ENCODE measurements at places on chromosomes 16 and 17. TPM values are rescaled to one million over a fixed set of nuclear protein-coding genes. Genes with fewer than 3 reads are reported as not detected.

The CTF1 gene
- 0.68 TPM for total RNA-seq

The NUPR1 gene
- total RNA-seq, result not detected

The P2RX1 gene
- 3.3 TPM for total RNA-seq

The CTRL gene
- total RNA-seq, result 4.0 TPM

The RNF222 gene
- total RNA-seq, result 0.15 TPM

The NPIPA8 gene
- total RNA-seq, result 18.5 TPM

The GRB7 gene
- not detected for total RNA-seq

The PKD1 gene
- 129 TPM for total RNA-seq

The NPEPPS gene
- total RNA-seq, result 124 TPM

The TP53TG3B gene
- not detected for total RNA-seq

The SSTR5 gene
- total RNA-seq, result not detected

The ST6GALNAC1 gene
- not detected for total RNA-seq

DNA sequence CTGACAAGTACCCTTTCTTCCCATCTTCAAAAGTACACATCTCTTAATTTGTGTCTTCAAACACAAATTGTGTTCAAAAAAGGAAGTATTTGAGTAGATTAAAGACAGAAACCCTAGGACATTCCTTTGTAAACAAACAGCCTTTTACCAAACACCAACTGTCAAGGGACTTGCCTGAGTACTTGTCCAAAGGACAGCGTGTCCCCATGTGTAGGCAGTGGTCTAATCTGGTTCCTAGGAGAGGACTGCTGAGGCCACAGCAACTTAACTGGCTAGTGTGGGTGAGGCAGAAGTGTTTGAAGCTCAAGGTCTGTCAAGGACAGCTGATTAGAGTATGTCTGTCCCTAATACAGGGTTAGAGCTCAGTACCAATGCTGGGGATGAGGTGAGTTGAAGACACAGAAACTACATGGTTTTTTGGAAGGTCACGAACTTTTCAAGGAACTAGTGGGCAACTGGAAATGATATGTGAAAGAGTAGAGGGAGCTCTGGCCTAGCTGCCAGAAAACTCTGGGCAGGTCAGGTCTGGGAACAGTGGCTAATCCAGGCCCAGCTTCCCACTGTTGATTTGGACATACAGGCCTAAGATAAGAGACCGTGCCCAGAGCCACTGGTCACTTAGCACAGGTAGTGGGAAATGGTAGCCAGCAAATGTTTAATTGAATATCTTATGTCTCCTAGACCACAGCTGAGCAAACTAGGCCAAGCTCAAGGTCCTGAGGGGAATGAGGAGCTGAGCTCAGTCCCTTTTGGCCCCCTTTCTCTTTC lies 10.1 kb downstream of the HMOX2 start:
- DNase-seq, result no peak

GRCh38 chr17:49521471-49522356 lies 26.6 kb downstream of the NGFR start:
- no peak for DNase-seq

DNA sequence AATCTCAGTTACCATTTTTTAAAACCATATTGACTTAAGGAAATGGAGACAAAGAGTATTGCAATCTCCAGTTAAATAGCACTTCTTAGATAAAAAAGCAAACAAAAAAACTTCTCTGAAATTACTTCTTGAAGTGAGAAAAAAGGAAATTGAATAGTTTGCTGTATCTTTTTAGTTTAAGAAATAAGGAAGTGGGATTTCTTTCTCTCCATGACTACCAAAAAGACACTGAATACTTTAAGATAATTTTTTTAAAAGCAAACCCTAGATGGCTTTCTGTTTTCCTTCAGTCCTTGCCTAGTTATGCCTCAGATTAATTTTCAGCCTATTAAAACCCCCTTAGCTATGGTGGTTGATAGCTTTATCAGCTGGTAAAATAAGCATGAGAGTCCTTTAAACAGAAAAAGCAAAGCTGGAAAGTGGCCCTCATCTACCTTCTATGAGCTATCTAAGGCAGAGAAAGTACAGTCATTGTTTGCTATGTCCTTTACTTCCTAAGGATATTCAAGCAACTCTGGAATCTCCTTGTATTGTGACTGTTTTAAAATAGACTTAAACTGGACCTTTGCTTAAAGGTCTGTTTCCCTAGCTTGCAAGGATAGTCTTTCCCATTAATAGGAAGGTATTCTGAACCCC lies 28.6 kb downstream of the TPPP3 start:
- no peak for DNase-seq

- DNase-seq, result no peak
Measured at GRCh38 chr16:85392756-85393673, 220.1 kb upstream of the GSE1 start.

GRCh38 chr16:82748026-82748425 lies 121.3 kb downstream of the CDH13 start:
- no peak for DNase-seq

DNA sequence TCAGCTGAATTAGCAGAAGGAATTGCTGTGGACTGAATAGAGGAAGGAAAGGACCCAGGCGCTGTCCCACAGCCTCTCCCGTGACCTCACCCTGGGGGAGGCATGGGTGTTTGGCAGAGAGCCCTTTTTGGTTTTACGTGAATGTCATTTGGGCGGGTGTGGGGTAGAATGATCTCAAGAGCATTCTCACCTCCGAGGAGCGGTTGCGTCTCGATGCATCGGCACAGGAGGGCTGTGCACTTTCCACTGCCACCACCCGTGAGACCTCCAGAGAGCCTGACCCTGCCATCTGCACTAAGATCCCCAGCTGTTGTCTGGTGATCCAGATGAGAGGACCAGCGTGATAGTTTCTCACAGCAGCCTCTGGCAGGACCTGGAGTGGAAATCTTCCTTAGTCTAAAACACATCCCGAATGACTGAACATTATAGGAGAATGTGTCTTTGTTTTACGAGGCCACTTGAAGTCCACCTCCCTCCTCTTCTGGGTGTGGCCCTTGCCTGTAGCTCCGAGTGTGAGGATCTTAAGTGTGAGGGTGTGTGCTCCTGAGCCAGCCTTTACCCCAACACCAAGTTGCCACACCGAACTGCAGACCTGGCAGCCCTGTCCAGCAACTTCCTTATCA lies 29.3 kb downstream of the FOXK2 start:
- DNase-seq, result no peak

GRCh38 chr17:74214484-74215341 lies 1.3 kb downstream of the TTYH2 start:
- DNase-seq, result no peak

- DNase-seq, result no peak
Measured at GRCh38 chr17:56011406-56012131, 141.7 kb upstream of the ANKFN1 start.

DNA sequence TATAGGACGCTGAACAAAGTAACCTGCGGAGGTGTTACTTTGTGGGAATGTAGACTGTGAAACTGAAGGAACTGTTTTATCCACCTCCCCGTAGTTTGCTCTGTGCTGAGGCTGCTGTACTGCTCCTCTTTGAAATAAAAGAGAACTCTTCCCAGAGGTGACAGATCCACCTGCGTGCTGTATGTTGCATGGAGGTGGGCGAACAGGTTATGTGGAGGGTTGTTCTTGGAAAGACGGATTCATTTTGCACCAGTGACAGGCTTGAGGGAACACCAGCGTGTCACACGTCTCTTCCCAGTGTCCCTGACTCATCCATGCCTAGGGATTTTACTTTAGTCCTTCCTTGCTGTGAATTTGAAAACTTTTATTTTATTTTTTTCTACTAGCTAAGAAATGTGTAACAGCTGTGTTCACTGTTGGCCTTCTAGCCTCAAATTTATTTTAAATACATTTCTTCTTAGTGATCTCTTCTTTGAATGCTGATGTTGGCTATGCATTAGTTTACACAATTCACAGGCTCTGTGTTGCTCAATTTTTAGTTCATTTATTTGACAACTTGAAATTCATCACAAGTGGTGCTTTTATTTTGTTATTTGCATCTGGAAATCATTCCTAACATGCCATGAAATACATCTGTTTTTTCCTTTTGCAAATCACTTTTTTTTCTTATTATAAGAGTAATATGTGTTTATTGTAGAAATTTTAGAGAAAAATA lies 512.4 kb downstream of the CDH13 start:
- DNase-seq, result no peak

- peak; percentile 33 for DNase-seq
Measured at GRCh38 chr16:8953064-8953463, 10.6 kb downstream of the USP7 start.

- DNase-seq, result no peak
Measured at GRCh38 chr17:17492571-17492970, 3.6 kb downstream of the RASD1 start.

DNA sequence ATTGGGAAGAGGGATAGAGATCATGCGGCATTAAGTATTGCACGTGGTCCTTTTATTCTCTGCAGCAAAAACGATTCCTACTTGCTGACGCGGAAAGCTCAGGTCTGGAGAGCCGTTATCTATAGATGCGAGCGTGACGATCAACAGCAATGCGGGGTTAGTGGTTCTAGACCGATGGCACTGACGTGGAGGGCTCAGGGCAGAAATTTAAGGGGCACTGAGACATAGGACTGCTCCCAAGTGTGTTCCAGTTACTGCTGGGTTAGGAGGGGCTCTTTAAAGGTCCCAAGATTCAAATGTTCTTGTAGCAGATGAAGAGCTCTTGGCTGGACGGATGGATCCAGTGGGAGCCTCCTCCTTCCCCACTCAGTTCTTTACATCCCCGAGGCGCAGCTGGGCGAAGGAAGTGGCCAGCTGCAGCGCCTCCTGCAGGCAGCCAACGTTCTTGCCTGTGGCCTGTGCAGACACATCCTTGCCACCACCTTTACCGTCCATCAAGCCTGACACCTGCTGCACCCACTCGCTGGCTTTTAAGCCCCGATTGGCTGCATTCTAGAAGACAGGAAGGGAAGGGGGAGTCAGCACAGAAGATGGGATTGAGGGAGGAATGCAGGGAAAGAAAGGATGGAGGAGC lies 732 bp upstream of the EXOSC6 start:
- peak; percentile 13 for DNase-seq

GRCh38 chr17:53626286-53626685 lies 196.4 kb upstream of the KIF2B start:
- DNase-seq, result no peak

GRCh38 chr16:55058576-55058975 lies 127.9 kb downstream of the IRX5 start:
- DNase-seq, result no peak

DNA sequence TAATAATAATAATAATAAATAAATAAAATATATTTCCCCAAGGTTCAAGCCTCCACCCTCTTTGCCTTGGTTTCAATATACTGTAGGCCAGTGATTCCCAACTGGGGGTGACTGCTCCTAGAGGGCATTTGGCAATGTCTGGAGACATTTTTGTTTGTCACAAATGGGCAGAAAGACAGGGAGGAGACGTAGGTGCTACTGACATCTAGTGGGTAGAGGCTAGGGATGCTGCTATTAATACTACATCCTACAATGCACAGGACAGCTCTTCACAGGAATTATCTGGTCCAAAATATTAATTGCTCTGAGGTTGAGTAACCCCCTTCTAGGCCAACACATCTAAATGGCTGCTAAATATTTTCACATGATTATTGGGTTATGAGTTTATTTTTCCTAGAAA lies 12.8 kb upstream of the PRR14 start:
- DNase-seq, result peak; percentile 72

GRCh38 chr17:69539274-69539673 lies 124.8 kb downstream of the MAP2K6 start:
- DNase-seq, result no peak

GRCh38 chr17:3813171-3813570 lies 12.2 kb upstream of the ITGAE start:
- DNase-seq, result no peak

All from OCI-LY7 (cell line).